ENCODE measurements at places on chromosomes 3 and 15. TPM values are rescaled to one million over a fixed set of nuclear protein-coding genes. Genes with fewer than 3 reads are reported as not detected.

ACAN gene
- 11.6 TPM for total RNA-seq

PLA2G4E gene
- not detected for total RNA-seq

GRCh38 chr3:187208159-187208558, 10.9 kb downstream of the RTP1 start:
- no peak for DNase-seq

DNA sequence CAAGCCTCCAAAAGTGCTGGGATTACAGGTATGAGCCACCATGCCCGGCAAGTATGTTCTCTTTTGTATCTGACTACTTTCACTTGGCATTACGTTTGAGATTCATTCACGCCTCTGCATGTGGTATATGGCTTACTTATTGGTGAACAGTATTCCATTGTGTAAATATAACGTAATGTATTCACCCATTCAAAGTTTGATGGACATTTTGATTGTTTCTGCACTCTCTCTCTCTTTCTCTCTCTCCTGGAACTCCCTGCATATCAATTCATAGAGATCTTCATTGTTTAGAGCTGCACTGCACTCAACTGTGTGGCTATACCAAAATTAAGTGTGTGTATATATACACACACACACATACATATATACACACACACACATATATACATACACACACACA, 30.4 kb downstream of the SPPL2A start:
- no peak for DNase-seq

GRCh38 chr3:28646435-28646834, 297.8 kb upstream of the AZI2 start:
- no peak for DNase-seq

USP3 gene
- 41.2 TPM for total RNA-seq

FILIP1L gene
- 49.3 TPM for total RNA-seq

DNA sequence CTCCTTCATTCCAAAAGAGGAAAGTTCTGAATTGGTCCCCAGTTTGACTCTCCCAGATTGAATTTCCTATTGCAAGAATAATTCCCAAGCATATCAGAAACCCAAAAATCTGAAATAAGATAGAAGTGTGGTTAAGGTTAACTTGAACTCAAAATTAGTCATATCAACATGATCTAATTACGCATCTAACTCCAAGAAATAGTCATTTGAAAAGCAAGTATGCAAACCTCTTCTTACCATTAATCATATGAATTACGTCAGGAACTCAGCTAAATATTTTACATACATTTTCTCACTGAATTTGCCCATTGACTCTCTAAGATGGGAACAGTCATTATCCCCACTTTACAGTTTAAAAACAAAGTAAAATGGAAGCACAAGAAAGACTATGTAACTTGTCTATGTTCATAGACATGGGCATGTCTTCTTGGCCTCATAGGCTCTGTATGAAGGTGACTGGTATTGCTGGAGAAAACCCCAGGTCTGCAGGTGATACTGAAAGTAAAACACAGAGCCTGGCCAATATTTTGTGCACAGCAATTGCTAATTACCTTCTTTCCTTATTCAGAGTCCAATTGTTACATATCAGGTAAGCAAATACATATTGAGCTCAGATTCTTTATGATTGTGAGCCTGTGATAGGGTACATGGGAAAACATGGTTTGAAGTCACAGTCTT, 139.2 kb downstream of the ATP8B4 start:
- DNase-seq, result no peak

- no peak for DNase-seq
These were observed 169.3 kb downstream of the ADAMTS17 start for GRCh38 chr15:100172356-100173024.

GRCh38 chr3:189455641-189456417, 175.4 kb upstream of the TP63 start:
- DNase-seq, result no peak

- no peak for DNase-seq
These were observed 156.7 kb upstream of the TSC22D2 start for GRCh38 chr3:150251187-150252062.

Measured in osteocyte (in vitro differentiated cells).